ENCODE measurements at places on chromosomes 5 and 9.

GRCh38 chr5:17872204-17872603 lies 237.9 kb downstream of the TAF11L14 start:
- no peak for DNase-seq

DNA sequence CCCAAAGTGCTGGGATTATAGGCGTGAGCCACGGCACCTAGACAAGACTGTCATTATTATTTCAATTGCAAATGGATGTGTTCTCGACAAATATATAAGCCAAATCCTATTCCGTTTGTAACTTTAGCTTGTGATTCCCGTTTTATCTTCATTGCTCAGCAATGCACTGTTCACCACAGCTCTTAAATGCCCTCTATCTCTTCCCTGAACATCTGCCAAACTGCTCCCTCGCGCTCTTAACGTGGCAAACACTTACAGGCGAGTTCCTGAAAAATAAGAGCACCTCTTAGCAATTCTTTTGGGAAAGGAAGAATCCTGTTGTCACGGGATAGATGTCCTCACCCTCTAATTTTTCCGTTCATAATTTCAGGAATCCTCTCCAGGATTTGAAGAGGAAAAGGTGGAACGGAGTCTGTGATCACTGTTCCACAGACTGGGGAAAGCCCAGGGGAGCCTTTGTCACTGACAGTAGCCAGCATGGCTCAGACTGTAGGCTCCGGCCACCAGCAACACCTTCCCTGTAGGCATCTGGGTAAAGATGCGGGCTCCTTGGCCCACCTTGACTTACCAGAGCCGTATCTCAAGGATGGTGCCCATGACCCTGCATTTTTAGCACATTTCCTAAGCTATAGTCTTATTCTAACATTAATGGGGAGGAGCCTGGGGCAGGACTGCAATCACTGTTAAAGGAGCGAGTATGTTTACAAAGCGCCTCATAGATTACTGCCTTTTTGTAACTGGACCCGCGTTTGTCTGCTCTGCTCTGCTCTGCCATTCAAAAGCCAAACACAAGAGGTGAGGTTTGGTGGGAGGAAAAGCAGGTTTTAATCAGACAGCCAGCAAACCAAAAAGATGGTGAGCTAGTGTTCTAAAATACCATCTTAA lies 20.2 kb upstream of the GNPDA1 start:
- no peak for DNase-seq

GRCh38 chr9:27473111-27473529 lies 51.0 kb upstream of the IFNK start:
- DNase-seq: no peak

- no peak for DNase-seq
Measured at GRCh38 chr5:96885518-96886338, 9.4 kb downstream of the ERAP2 start.

DNA sequence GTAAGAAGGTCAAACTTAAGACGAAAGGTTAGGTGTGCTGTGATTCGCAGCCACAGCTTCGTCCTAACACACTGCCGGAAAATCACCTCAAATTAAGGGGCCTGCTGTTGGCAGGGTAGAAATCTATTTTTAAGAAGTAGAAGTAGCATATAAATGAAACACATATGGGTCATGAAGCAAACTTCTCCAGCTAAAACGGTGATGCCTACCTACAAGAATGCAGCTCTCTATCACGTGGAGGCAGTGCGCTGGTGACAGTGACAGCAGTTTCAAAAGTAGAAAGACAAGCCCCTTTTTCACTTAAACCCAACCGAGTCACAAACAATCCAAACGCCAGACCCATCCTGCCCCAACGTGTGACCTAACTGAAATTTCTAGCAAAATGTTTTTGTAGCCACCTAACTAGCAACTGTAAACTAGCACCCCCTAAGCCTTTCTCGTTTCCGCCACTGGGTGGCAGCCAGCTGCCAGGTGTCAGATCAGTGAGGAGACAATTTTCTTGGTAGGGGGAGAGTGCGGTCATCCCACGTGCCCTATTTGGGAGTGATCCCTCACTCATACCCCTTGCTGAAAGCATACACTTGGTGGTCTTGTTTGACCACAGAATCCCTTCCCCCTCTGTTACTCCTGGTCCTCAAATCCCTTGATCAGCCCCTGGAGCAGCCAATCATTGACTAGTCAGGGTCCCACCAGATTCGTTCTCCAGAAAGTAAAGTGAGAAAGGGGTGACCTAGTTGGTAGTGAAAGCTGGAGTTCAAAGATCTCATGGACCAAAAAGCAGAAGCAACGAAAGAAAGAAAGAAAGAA lies 71.8 kb upstream of the MAMDC2 start:
- peak; percentile 32 for DNase-seq

DNA sequence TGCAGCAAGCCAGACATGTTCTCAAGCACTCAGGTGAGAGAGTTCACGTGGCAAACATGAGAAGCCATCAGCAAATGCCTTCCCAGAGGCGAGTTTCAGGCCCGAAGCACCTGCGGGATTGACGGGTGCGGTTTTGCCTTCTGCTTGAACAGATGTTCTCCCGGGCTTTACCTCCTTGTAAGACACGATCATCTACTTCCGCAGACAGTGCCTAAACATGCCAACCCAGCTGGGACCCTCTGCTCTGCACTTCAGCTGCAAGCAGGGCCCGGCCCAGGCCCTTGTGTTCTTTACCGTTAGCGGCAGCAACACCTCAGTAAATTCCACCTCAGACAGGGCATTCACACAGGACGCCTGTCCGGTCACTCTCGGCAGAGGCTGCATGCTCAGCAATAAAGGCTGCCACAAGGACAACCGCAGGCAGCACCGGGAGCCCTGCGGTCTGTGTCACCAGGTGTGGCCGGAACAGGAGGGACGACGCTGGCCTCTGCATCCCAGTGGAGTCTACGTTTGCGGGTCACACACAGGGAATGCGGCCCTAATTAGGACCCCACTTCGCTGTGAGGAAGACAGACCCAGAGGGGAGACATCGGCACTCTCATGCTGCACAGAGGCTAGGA lies 139.6 kb downstream of the ROR2 start:
- no peak for DNase-seq

DNA sequence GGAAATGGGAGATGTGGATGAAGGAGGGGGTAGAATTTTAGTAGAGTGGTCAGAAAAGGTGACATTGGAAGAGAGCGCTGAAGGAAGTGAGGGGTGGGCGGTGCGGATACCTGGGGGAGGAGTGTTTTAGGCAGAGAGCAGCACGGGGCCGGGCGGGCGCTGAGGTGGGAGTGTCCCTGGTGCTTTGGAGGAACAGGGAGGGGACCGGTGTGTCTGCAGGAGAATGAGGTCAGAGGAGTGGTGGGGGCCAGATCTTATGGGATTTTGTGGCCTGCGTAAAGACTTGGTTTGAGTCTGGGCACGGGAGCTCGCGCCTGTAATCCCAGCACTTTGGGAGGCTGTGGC lies 5.8 kb upstream of the PSD2 start:
- no peak for DNase-seq

DNA sequence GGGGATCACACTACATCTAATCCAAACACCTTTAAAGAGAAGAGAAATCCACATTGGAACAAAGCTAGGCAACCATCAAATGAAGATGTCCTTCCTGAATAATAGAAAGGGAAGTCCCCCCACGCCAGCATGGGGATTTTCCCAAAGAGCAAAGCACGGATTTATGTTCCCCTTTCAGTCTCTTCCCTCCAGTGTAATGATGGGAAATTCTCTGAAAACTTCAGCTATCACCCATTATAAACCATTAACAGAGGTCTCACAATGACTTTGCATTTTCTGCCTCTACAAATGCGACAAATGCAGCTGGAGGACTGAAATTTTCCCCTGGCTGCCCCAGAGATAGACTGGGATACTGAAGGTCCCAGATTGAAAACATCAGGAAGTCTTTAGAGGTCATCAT lies 368.7 kb downstream of the EFNA5 start:
- no peak for DNase-seq

- DNase-seq: no peak
Measured at GRCh38 chr9:79630521-79631403, 59.0 kb downstream of the TLE4 start.

GRCh38 chr9:2726650-2727340 lies 9.5 kb downstream of the KCNV2 start:
- DNase-seq: no peak

DNA sequence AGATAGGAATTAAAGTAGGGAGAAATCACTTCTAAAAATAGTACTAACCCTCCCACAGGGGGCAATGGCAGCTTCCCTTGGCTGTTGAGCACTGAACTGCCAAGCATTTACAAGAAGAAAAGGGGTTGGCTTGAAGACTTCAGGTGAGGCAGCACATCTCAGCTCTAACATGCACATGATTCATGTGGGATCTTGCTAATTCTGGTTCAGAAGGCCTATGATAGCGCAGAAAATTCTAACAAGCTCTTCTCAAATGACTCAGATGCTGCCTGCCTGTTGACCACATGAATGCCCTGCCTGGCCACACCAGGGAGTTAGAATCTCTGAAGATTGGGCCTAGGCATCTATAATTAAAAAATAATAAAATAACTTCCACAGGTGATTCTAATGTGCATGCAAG lies 22.6 kb downstream of the CD180 start:
- no peak for DNase-seq

GRCh38 chr5:112690605-112691338 lies 46.9 kb upstream of the APC start:
- DNase-seq: no peak

DNA sequence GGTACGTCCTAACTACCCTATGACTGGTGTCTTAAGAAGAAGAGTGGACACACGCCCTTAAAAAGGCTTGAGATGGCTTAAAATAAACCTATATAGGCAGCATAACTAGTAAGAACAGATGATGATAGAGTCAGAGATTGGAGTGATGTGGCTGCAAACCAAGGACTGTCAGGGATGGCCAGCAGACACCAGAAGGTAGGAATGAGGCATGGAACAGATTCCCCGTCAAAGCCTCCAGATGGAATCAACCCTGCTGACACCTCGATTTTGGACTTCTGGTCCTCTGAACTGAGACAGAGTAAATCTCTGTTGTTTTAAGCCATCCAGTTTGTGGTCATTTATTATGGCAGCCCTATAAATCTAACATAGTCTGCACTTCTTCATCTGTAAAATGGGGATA lies 7.4 kb downstream of the TMOD1 start:
- no peak for DNase-seq

- DNase-seq: no peak
Measured at GRCh38 chr5:155471027-155471426, 457.5 kb downstream of the KIF4B start.

GRCh38 chr9:83027153-83027891 lies 35.6 kb downstream of the RASEF start:
- DNase-seq: no peak

DNA sequence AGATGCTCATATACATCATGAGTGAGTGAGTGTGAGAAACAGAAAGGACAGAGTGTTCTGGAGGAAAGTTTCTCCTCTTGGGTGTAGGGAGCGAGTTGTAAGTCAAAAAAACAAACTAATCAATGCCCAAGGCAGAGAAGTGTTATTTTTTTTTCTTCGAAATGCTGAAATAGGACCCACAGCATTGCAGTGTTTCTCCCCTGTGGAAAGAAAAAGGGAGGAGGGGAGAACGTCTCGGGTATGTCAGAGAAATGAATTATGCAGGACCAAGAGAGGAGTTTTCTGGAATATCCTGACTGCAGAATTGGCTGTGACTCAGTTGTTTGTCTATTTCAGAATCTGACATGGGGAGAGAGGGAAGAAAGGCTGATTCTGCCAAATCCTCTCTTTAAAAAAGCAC lies 337.9 kb upstream of the RFX3 start:
- DNase-seq: no peak

- peak; percentile 16 for DNase-seq
Measured at GRCh38 chr5:160438316-160439204, 16.9 kb downstream of the PTTG1 start.

- no peak for DNase-seq
Measured at GRCh38 chr5:73853091-73853490, 227.1 kb downstream of the ARHGEF28 start.

- DNase-seq: no peak
Measured at GRCh38 chr5:173010021-173010420, 26.4 kb downstream of the ATP6V0E1 start.

GRCh38 chr5:14779975-14780374 lies 91.6 kb downstream of the ANKH start:
- DNase-seq: no peak

DNA sequence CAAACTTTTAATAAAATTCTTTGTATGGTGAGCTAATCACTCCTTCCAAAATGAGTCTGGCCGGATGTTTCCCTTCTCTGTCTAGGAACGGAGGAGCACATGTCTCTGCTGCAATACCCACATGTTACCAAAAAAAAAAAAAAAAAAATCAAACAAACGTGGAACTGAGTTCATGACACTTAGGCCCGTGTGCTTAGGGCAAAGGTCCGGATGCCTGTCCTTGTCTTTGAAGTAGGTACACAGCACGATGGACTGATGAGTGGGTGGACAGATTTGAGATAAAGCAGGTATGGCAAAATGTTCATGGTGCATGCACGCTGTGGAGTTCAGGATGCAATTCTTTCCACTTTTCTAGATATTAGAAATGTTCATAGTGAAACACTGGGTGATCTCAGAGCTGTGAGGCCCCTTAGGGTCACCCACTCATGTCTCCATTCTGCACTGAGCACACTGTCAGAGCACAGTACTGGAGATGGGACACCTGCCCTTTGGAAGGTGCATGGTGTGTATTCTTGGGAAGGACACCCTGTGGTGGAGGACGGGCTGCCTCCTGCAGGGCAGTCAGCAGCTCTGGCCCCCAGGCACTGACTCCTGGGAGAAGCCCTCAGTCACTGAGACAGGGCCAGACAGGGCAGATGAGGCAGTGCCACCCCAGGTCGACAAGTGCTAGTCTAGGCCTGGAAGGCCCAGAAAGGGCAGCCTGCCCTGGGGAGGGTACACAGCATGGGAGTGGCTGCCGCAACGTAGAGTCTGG lies 43.6 kb downstream of the GADD45G start:
- DNase-seq: no peak

DNA sequence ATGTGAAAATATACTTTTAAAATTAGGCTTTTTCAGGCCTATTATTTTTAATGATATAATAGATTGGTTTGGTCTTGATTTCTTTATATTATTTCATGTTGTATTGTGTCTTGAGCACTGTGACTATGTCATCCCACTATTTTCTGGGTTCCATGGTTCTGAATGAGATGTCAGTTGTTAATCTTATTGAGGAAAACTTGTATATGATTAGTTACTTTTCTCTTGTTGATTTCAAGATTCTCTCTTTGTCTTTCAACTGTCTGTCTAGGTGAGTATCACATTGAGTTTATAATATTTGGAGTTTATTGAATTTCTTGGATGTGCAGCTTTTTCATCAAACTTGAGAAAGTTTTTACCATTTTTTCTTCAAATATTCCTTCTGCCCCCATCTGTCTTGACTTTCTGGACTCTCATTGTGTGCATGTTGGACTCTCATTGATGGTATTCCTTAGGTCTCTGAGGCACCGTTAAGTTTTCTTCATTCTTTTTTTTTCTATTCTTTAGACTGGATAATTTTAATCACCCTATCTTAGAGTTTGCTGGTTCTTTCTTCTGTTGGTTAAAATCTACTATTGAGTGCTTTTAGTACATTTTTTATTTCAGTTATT lies 175.8 kb downstream of the TMEM167A start:
- DNase-seq: no peak
